ENCODE measurements at places on chromosomes 12 and 14. TPM values are rescaled to one million over a fixed set of nuclear protein-coding genes. Genes with fewer than 3 reads are reported as not detected.

FAIM2 gene
- total RNA-seq: 1.4 TPM

TBX5 gene
- total RNA-seq: not detected

OR4E2 gene
- total RNA-seq: not detected

MLF2 gene
- 232 TPM for total RNA-seq

OTOGL gene
- 0.31 TPM for total RNA-seq

SERPINA12 gene
- total RNA-seq: not detected

NKX2-1 gene
- not detected for total RNA-seq

KCNMB4 gene
- total RNA-seq: 12.7 TPM

KLRC2 gene
- not detected for total RNA-seq

CLEC2B gene
- not detected for total RNA-seq

ASB2 gene
- 0.77 TPM for total RNA-seq

LRRC23 gene
- total RNA-seq: 2.5 TPM
